ENCODE measurements at places on chromosomes 5 and 9. TPM values are rescaled to one million over a fixed set of nuclear protein-coding genes. Genes with fewer than 3 reads are reported as not detected.

The PAEP gene
- total RNA-seq = not detected

The GCNT4 gene
- total RNA-seq = 1.4 TPM

The ENTREP1 gene
- total RNA-seq = not detected

The EIF4E1B gene
- not detected for total RNA-seq

The HAPLN1 gene
- total RNA-seq = 0.37 TPM

The CDH6 gene
- 21.6 TPM for total RNA-seq

The TTC39B gene
- total RNA-seq = 31.7 TPM

The PCDHA13 gene
- total RNA-seq = under 0.01 TPM

The NRG2 gene
- 0.77 TPM for total RNA-seq

The CNTLN gene
- total RNA-seq = 12.1 TPM
